Right atrium auricular region (tissue), 2 donors: ENCODE measurements at places on chromosomes 7 and 10. TPM values are rescaled to one million over a fixed set of nuclear protein-coding genes. Genes with fewer than 3 reads are reported as not detected.

- DNase-seq: no peak
Measured at GRCh38 chr10:48456361-48456804, 148.5 kb downstream of the ARHGAP22 start.

- no peak for DNase-seq
Measured at GRCh38 chr7:32219416-32219815, 149.2 kb upstream of the PDE1C start.

- DNase-seq: no peak
Measured at GRCh38 chr7:82166260-82167015, 277.1 kb downstream of the CACNA2D1 start.

DNA sequence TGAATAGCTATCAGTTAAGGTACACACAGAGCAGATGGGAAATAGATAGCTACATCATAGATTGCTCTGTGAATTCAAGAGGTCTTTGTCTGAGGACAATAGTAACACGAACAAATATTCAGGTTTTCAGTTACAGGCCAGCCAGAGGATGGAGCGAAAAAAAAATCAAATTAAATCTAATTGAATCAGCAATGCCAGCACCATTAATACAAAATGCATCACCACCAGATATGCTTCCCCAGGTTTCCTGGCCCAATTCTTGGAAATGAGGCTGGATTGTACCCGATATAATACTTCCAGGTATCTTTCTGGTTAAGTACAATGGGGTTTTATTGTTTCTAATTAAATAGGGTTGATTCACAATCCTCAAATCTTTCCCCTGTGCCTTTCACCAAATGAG lies 975.8 kb upstream of the AUTS2 start:
- DNase-seq: no peak

DNA sequence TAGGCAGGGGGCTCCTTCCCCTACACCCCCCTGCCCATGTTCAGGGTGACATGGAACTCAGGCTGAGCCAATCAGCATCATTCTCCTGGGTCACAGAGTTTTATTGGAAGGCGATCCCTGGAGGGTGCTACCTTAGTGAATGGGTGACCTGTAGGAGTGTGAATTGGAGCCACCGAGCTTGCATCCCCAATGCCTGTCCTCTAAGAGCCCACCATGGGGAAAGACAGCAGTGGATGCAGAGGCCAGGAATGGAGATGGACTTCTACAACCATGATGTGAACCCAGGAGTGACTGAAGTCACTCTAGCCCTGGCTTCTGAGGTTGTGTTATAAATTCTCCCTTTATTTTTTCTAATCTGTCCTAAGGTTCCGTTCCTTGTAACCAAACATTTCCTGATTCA lies 89.4 kb downstream of the CCDC71L start:
- DNase-seq: no peak

The PON1 gene
- total RNA-seq: not detected
